Activated naive CD4-positive, alpha-beta T cell treated with anti-CD3 and anti-CD28 coated beads, Interleukin-2, amount 10 ng/mL, durations not matched to agents 7 days and 5 days (primary cell): ENCODE measurements at places on chromosomes 4 and X.
A peak's percentile ranks its signal among the peaks of the same experiment; 100 is the strongest.

- DNase-seq, result no peak
These were observed 82.4 kb upstream of the TMEM150C start for GRCh38 chr4:82643994-82644733.

DNA sequence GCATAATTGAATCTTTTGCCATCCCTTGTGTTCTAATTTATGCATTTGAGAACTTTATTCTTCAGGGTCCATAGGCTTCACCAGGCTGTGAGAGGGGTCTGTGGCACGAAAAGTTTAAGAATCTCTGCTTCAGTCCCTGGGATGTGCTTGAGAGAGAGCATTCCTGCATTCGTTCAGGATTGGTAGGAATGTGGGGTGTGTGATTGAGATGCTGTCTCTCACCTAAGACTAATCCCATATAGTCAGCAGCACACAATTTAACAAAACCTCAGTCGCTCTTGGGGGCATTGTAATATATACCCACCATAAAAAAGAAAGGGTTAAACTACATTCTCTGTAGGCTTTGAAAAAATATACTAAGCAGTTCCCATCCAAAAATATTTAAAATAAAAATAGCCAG lies 41.7 kb downstream of the PTTG2 start:
- DNase-seq, result no peak

GRCh38 chr4:169399976-169400767 lies 129.4 kb upstream of the SH3RF1 start:
- DNase-seq, result no peak

- DNase-seq, result no peak
These were observed 50.9 kb upstream of the TAB3 start for GRCh38 chrX:30939928-30940327.

DNA sequence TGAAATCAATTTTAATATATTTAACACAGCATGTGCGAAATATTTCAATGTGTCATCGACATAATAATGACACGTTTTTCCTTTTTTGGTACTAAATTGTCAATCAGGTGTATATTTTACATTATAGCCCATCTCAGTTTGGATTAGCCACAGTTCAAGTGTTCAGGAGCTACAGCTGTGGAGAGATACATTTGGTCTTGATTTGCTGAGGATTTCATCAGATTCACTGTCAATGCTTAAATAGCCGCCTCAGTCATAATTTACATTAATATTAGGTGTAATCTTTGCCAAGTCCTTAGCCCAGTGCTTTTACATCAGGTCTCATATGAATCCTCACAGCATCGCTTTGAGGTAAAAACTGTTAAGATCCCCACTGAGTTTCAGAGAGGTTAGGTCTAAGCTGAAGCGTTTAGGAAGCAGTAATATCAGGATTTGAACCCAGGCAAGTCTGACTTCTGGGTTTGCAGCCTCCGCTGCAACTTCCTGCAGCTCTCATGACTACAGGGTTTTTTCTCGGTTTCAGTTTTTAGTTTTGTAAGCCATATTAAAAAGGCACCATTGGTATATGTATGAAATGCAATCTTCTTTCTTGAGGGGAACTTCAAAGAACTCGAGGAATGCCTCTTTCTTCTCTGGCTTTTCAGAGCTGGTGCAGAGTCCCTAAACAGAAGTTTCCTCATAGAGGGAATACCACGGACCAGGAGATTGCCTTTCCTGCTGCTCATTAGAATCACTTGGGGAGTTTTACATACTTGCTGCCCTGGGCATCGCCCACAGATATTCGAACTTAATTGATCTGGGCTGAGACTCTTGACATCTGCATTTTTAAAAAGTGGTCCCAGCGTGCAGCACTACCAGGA lies 6.4 kb downstream of the MTM1 start:
- DNase-seq, result peak; percentile 21

GRCh38 chrX:13571136-13571535 lies 1.7 kb downstream of the EGFL6 start:
- DNase-seq, result no peak

DNA sequence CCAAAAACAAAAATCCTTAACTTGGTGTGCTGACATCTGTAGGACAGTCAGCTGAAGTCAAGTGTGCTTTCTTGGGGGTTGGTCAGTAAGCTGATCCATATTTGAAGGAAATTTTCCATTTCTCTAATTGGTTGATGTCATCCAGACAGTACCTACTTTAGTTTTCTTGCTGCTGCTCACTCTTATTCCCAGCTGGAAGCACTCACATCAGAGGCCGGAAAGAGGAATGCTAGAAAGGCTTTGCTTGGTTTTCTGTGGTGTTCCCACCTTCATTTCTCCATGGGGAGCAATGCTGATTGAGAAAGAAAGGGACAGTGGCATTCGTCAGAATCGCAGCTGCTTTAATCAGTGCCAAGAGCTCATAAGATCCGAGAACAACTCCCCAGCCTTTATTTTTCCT lies 227.0 kb downstream of the C4orf33 start:
- DNase-seq, result no peak

GRCh38 chr4:183349673-183350072 lies 27.4 kb upstream of the CLDN24 start:
- no peak for DNase-seq

DNA sequence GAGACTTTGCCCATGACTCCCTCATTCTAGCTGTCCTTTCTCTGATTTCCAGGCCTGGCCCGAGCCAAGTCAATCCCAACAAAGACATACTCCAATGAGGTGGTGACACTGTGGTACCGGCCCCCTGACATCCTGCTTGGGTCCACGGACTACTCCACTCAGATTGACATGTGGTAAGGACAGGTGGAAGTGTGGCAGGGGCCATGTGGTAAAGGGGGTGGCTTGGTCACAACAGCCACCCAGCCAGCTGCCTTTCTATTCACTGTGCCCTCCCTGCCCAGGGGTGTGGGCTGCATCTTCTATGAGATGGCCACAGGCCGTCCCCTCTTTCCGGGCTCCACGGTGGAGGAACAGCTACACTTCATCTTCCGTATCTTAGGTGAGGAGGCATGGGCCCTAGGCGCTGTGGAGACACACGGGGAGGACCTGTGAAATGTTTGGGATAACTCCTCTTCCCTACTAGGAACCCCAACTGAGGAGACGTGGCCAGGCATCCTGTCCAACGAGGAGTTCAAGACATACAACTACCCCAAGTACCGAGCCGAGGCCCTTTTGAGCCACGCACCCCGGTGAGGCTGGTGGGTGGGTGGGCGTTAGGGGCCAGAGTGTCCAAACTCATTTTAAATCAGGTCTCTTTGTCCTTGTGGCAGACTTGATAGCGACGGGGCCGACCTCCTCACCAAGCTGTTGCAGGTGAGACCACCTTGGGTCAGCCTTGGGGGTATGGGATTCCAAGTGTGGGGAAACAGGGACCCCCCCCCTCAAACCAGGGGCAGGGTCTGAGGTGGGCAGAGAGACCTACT lies 6.1 kb upstream of the USP11 start:
- DNase-seq, result no peak

DNA sequence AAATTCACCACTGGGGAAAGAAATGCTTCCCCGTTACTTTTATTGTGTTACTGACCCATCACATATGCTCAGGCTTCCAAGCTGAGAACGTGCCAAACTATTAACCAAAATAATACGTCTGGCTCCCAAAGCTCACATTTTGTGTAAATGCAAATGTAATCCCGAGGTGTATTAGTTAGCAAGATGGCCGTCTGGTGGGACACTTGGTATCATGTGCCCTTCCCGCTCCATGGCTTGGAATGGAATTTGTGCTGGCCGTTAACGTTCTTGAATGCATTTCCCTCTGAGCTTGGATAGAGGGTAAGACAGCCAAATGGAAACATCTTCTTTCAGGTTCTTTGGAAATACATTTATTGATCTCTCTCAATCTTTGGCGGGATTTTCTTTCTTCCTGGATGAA lies 105.0 kb downstream of the MFAP3L start:
- DNase-seq, result no peak

DNA sequence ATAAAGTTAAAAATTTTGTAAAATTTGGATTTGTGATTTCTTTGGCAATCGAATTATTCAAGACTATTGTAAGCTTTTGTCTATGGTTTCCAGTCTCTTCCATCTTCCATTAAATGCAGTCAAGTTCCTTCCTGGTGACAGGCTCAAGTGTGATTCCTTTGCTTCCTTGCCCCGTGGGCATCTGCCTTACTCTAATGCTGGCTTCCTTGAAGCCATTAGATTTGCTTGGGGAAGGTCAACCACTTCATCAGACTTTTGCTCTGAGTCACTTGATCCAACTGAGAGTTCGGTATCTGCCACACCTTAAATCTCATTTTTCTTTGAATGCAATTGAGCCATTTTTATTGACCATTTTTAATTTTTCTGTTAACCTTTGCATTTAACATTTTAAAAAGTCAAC lies 648.8 kb downstream of the SPOCK3 start:
- no peak for DNase-seq

GRCh38 chr4:3827616-3828492 lies 61.7 kb downstream of the ADRA2C start:
- DNase-seq, result no peak

- no peak for DNase-seq
These were observed 28.5 kb upstream of the FGG start for GRCh38 chr4:154640999-154641398.

- no peak for DNase-seq
These were observed 16.4 kb upstream of the ARAP2 start for GRCh38 chr4:36260731-36261130.

- peak; percentile 27 for DNase-seq
These were observed 64.4 kb downstream of the ASMT start for GRCh38 chrX:1679238-1679637.

GRCh38 chrX:47623540-47624027 lies 3.9 kb upstream of the SYN1 start:
- peak; percentile 64 for DNase-seq

DNA sequence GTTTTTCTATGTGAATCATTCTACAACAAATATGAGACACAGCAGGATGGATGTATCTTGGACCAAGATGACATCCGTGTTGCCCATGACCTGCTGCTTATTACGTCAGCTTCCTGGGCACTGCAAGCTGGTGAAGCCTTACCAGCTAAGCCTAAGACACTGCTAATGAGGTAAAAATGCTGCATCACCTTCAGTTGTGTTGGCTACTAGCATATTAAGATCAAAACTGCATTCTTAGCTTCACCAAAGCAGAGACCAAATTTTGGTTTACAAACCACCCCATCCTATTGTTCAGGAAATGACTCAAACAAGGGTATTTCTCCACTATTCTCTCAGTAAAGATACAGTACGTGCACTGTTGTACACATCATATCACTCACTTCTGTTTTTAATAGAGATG lies 50.3 kb downstream of the MAML3 start:
- DNase-seq, result peak; percentile 48

- DNase-seq, result no peak
These were observed 408.9 kb downstream of the NAP1L3 start for GRCh38 chrX:93264261-93265002.

- no peak for DNase-seq
These were observed 15.5 kb downstream of the FRMPD4 start for GRCh38 chrX:12153741-12154140.

GRCh38 chrX:120331116-120331515 lies 19.9 kb upstream of the TMEM255A start:
- no peak for DNase-seq

DNA sequence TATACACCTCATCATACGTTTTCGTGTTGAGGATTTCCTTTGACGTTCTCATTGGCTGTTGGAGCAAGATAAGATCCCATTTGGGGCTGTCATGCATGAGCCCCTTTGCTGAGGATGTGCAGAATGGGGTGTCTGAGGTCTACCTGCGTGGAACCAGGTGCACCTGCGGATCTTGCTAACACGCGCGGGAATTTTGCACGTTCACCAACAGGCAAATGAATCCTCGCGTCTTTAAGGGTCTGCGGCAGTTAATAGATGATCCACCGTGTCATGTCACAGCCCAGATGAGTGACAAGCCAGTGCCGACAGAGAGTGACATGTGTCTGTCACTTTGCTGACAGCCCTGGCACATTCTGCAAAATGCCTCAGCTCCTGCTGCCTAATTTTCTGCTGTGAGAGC lies 56.3 kb upstream of the SHOX start:
- peak; percentile 49 for DNase-seq

DNA sequence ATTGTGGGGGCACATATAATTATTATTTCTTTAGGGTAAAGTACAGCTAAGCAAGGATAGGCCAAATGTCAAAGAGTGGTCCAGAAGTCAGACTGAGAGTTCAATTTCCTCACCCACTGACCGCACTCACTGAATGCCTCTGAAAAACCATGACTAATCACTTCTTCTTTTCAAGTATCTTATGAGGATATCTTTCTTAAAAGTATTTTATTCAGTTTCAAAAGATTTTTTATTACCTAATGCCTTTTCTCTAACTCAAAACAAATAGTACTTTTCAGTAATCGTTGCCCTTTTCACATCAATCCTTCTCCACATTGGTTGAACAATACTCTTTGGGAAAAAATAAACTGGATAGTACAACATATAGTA lies 61.7 kb upstream of the CAMK2D start:
- no peak for DNase-seq

DNA sequence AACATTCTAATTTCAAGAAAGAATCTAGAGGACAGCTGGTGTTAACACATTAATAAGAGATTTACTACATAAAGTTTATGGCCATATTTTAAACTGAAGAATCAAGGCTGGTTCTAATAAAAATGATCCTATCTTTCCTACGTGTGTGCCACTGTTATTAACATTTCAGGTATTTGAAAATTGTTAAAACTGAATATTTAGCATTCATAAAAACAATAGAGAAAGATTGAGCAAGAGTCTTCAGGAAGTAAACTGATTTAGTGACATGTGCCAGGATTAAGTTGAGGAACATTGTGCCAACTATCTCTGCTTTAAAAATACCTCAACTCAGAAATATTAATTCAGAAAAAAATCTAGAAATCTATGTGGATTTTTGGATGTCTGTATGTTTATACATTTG lies 810.1 kb downstream of the FAT4 start:
- DNase-seq, result no peak

DNA sequence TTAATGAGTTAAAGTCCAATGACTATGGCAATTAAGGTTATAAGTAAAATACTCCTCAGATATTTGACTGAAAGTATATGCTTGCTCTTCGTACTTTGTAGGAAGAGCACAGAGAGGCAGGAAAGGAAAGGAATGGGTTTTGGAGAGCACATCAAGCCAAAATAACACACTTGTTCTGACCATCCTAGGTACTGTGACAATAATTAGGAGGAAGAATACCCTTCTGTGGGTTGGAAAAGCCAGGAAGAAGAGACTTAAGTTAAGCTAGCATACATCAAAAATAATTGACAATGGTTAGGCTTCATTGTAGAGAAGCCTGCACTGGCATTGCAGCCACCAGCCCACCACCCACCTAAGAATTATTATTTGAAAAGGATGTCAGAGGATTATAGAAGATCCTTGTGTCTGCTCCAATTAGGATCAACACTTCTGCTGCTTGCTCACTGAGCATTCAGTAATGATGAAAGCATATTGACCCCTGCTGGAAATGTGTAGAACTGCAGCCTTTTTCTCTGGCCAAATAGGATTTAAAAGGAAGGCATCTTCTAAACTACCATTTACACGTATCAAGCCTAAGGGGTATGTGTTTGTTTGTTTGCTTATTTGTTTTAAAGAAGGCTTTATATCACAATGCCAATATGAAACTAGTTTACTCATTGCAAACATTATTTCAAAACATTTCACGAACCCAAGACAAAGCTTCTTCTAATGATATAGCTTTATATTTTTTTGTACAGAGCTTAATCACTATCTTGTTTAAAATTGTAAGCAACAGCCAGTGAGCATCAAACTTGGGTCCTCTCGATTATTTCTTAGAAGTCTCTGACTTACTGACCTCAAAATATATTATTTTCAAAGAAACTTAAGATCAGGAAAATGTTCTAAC lies 286.2 kb upstream of the TET2 start:
- DNase-seq, result peak; percentile 62

GRCh38 chr4:74805601-74806000 lies 11.3 kb upstream of the BTC start:
- DNase-seq, result no peak

GRCh38 chr4:472881-473569 lies 25.9 kb downstream of the ZNF721 start:
- no peak for DNase-seq
